ENCODE measurements at places on chromosomes 3 and 15.

GRCh38 chr3:53420831-53421230 lies 73.5 kb upstream of the DCP1A start:
- DNase-seq = no peak

- DNase-seq = no peak
Observed at GRCh38 chr3:179156775-179157174, 8.6 kb downstream of the PIK3CA start.

- no peak for DNase-seq
Observed at GRCh38 chr3:175737646-175738572, 878.8 kb downstream of the NAALADL2 start.

- no peak for DNase-seq
Observed at GRCh38 chr3:178558637-178559036, 22.4 kb downstream of the KCNMB2 start.

GRCh38 chr15:58755956-58756355 lies 6.4 kb upstream of the ADAM10 start:
- no peak for DNase-seq

- no peak for DNase-seq
Observed at GRCh38 chr3:49877716-49878115, 8.0 kb upstream of the CAMKV start.

DNA sequence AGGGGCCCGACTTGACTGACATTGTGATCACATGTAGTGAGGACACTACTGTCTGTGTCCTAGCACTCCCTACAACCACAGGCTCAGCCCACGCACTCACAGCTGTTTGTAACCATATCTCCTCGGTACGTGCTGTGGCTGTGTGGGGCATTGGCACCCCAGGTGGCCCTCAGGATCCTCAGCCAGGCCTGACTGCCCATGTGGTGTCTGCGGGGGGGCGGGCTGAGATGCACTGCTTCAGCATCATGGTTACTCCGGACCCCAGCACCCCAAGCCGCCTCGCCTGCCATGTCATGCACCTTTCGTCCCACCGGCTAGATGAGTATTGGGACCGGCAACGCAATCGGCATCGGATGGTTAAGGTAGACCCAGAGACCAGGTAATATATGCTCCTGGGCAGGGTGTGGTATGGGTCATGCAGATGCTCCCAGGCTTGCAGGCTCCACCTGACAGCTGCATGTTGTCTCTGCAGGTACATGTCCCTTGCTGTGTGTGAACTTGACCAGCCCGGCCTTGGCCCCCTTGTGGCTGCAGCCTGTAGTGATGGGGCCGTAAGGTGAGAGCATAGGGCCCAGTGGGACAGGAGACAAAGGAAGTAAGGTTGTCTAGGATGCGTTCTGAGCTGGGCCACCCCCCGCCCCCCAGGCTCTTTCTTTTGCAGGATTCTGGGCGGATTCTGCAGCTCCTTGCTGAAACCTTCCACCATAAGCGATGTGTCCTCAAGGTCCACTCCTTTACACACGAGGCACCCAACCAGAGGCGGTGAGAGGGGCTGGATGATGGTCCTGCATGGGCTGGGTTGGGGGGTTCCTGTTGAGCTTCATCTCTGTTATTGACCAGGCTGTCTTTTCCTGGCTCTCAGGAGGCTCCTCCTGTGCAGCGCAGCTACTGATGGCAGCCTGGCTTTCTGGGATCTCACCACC lies 4.4 kb downstream of the DALRD3 start:
- DNase-seq = no peak

GRCh38 chr3:67655364-67656121 lies 1.1 kb upstream of the SUCLG2 start:
- DNase-seq = peak; percentile 59

DNA sequence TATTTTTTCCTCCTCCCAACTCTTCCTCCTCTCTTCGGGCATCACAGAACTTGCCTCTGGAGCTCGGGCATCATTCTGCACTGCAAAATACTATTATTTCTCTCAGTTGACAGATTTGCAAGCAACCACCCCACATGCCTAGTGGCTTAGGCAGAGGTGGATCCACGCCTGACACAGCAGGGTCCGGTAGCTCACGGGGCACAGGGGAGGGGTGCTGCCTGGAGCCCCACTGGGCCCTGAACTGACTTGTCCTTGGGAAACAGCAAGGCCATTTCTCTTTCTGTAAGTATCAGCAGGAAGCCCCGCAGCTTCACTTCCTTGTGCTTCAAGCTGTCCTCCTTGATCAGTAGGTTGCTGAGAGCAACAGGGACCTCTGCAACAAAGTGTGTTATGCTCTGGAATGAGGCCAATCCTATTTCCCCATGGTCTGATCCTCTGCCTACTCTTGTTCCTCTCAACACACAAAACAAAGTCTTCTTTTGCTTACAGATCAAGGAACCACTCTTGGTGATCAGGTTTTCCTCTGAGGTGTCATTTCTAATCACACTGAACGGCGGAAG lies 69.1 kb downstream of the FAM174B start:
- no peak for DNase-seq

GRCh38 chr15:86611417-86612040 lies 531.9 kb downstream of the AGBL1 start:
- peak; percentile 15 for DNase-seq

- no peak for DNase-seq
Observed at GRCh38 chr3:117710501-117710900, 1000.9 kb downstream of the TUSC7 start.

DNA sequence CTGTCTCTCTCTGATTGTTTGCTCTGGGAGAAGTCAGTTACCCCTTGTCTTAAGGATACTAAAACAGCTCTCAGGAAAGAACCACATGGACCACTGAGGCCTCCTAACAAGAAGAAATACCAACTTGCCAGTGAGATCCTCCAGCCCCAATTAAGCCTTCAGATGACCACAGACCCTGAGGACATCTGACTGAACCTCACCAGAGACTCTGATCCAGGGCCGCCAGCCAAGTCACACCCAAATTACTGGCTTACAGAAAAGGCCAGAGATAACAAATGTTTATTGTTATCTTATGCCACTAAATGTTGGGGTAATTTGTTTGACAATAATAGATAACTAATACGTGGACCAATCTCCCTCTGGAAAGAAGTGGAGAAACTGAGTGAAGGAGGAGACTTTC lies 40.2 kb downstream of the SLC12A8 start:
- DNase-seq = no peak

- DNase-seq = no peak
Observed at GRCh38 chr3:108907194-108907593, 46.5 kb downstream of the GUCA1C start.

GRCh38 chr3:46378426-46378942 lies 7.7 kb downstream of the CCR5 start:
- DNase-seq = no peak

DNA sequence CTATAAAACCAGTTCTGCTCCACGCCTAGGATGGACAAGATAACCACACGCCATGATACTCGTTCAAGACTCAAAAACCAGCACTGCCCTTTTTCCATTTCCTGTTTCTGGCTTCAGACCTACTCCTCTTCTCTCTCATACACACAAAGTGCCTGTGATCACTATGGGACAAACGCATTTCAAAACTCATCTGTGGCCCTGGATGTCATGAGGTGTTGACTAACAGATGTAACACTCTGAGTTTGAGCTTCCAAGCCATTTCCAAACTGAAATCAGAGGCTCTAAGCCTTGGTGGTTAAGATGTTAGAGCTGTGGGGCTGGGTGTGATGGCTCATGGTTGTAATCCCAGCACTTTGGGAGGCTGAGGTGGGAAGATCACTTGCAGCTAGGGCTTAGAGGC lies 55.7 kb upstream of the LMOD3 start:
- DNase-seq = no peak

DNA sequence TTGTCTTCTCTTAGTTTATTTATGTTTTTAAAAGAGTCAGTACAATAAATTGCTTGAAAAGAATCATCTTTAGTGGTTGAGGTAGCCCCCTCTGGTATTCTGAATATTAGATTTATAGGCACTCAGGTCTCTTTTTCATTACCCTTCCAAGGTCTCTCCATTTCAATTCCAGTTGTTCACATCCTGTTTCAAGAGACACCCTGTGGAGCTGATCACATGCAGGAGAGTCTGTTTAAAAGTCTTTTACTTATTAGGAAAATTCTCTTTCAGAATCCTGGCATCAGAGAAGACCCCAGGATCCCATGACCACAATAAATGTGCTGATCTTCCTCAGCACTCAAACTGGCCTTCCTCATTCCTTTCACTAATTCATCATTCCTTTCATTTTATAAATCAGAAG lies 195.7 kb downstream of the ZIC4 start:
- DNase-seq = no peak

DNA sequence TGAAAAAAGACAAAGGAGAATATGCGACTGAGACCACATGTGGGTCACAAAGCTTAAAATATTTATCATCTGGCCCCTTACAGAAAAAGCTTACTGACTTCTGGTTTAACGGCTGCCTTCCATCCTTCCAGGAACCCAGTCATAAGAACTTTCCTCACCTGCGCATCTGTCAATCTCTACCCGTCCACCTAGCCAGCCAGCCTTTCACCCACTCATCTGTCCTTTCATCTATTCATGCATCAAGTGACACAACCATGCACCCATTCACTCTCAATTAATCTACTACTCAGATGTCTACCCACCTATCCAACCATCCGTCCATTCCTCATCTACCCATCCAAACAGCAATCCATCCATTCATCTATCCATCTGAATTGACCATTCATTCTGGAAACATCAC lies 64.2 kb upstream of the NR2C2 start:
- DNase-seq = no peak

DNA sequence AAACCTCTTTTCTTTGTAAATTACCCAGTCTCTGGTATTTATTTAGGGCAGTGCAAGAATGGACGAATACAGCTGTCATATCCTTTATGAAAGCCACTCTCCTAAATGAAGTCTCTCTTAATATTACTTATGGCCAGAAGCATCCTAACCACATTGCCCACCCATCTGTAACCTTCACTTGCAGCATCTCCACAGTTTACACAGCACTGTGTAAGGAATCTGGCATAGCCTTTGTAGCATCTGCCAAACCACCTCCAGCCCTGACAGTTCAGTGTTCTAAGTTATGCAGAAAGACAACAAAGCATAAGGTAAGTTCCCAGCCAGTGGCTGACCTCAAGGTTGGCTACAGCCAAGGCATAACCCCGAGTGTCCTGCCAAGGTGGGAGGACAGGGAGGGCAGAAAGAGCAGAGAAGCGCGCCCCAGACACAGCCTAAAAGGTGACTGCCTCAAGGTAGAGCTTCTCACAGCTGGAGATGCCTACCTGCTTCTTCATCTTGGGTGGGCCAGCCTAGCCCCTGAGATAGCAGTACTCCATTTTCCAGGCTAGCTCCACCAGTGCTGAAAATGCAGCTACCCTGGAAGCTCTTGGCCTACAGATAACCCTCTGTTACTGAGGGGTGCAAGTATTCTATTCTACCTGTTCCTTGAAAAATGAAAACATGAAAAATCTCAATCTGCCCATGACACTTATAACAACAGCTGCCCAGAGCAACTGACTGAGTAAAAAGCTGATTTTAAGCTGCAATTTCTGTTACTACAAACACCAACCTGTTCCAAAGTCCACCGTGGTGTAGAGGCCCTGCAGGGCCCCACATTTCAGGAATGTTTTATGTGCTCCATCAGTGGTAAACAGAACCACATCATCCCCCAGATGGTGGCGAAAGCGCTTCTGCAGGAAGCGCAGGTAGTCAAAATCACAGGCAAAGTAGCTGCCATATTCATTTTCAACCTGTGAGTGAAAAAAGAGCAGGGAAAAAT lies 39.3 kb downstream of the GLB1 start:
- DNase-seq = no peak

GRCh38 chr3:194339840-194340239 lies 11.3 kb downstream of the CPN2 start:
- no peak for DNase-seq

- DNase-seq = no peak
Observed at GRCh38 chr3:5572168-5572567, 384.7 kb downstream of the EDEM1 start.

Data from stimulated activated CD8-positive, alpha-beta memory T cell treated with anti-CD3 and anti-CD28 coated beads, Interleukin-15, amount 100 ng/mL, for 4 hours (primary cell).